Stimulated activated CD4-positive, alpha-beta T cell treated with anti-CD3 and anti-CD28 coated beads, Interleukin-4, amount 100 ng/mL, for 48 hours (primary cell): ENCODE measurements at places on chromosomes 16 and 17.

DNA sequence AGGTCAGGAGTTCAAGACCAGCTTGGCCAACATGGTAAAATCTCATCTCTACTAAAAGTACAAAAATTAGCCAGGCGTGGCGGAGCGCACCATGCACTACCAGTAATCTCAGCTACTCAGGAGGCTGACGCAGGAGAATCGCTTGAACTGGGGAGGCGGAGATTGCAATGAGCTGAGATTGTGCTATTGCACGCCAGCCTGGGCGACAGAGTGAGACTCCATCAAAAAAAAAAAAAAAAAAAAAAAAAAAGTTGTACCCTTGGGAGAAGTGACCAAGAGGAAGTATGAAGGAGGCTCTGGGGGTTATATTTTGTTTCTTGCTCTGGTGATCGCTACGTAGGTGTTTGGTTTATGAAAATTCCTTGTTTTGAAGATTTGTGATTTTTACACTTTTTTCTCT lies 66.3 kb downstream of the LITAF start:
- no peak for DNase-seq

DNA sequence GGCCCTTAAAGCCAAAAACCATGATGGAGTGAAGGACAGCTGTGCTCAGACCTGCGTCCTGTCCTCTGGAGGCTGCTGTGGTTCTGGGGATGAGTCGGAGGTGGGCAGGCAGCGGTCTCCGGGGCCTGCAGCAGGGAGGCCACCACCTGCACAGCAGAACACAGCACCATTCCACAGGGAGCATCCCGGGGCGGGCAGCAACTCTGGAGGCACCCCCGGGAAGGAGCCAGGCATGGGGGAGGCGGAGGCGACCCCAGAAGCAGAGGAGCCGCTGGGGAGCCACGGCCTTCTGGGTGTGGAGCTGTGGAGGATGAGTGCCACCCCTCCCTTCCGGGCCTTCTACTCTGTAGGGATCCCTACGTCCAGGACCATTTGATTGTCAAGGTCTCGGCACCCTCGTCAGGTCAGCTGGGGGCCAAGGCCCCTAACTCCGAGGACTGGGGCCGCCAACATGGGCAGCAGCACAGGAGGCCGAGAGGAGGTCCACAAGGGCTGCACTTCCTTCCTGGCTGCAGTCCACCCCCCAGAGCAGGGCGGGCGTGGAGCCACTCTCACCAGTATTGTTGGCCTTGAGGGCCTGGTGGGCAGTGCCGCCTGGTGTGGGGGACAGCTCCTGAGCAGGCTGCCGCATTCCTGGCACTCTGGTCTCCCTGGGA lies 23.8 kb downstream of the CEP131 start:
- DNase-seq, result no peak

GRCh38 chr17:36749493-36749892 lies 148.1 kb downstream of the MRM1 start:
- DNase-seq, result no peak

GRCh38 chr16:29985271-29985811 lies 10.1 kb downstream of the HIRIP3 start:
- DNase-seq, result no peak

DNA sequence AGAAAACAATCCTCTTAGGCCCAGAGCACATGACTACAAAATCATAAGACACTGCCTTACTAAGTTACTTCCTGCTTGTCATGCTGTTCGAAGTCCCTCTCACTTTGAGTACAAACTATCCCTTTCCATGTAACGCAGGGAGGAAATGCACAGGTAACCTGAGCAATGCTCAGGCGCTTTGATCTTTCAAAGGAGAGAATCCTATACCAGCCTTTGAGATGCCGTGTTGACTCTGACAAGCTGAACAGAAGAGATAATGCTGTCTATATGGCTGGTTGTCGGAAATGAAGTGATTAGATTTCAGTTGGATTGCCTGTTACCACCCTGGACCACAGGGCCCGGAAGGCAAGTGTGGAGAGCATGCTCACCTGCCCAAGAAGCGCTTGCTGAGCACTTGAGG lies 75.9 kb downstream of the CDH11 start:
- no peak for DNase-seq

DNA sequence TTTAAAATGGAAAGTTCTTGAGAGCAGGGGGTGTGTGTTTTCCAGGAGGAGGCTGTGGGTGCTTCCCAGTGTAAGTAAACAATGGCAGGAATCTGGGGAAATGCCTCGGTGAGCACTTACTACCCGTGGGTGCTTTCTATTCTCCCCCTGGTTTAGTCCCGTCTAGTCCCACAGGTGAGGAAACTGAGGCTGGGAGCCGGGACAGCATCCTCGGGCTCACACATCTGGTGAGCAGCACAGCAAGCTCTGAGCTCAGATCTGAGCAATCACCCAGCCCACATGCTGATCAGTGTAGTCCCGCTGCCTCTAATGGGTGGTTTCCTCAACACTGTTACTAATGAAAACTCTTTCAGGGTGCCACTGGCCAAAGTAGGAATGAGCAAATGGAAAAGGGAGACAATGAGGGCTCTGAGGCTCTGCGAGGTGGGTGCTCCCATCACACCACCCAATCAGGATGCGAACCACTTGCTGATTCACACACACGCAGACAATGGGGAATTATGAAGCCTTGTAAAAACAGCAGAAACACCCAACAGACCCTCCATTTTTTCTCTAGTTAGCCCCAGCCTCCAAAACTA lies 202.6 kb downstream of the PARN start:
- no peak for DNase-seq

DNA sequence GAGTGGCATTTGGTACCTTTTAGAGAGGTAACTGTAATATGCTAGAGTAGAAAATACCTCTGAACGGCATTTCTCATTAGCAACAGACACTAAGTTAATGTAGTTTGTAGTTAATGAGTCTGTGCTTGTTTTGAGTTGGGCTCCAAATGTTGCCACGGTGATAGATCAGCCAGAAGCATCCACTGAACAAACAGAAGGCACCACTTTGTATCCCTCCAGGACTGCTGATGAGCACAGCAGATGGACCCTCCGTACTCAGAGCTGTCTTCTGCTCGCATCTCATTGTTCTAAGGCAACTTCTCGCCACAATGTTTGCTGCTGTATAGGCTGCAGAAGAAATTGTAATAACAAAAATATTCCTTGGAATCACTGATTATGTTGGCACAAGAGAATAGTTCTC lies 56.1 kb downstream of the TNRC6C start:
- no peak for DNase-seq

DNA sequence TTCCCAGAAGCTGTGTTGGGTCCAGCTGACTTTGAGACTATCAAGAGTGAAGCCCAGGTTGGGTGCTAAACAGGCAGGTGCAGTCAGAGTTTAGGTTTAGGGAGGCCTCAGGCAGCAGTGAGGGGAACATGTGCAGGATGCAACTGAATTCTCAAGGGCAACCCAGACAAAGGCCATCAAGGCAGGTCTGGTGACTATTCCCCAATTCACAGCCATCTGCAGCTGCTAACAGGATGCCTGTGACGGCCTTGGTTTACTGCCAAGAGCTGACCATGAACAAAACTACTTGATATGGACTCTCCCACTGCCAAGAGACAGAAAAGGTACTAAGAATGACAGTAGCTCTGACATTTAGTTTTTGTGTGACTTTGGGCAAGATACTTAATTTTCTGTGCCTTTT lies 45.2 kb upstream of the BCAR1 start:
- no peak for DNase-seq

GRCh38 chr16:83899978-83900377 lies 1.1 kb downstream of the MLYCD start:
- DNase-seq, result no peak
